ENCODE measurements at places on chromosomes 13 and 19. TPM values are rescaled to one million over a fixed set of nuclear protein-coding genes. Genes with fewer than 3 reads are reported as not detected.

DNA sequence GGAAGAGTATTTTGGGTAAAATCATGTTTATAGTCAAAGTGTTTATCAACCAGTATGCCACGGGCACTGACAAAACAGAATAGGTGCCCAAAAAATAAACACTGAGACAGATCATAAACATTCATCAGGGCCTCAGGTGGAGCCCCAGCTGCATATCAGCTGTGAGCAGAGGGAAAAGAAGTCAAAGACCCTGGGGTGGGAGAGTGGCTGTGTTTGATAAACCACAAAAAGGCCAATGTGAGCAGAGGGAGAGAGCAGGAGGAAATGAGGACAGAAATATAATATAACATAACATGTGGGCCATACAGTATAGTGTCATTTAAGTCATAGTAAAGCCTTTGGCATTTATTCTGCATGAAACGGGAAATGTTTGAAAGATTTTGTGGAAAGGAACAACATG, 10.0 kb upstream of the EPSTI1 start:
- no peak for DNase-seq
- no peaks in the 10 kb centered on the region for H3K27me3 ChIP-seq
- peaks cover 10% of the 10 kb centered on the region for H3K4me1 ChIP-seq
- H3K36me3 ChIP-seq, result no peaks in the 10 kb centered on the region
- H3K4me3 ChIP-seq, result no peak overlapping the region

Gene KASH5
- 3.2 TPM for total RNA-seq

Gene DPY19L3
- 11.1 TPM for total RNA-seq

DNA sequence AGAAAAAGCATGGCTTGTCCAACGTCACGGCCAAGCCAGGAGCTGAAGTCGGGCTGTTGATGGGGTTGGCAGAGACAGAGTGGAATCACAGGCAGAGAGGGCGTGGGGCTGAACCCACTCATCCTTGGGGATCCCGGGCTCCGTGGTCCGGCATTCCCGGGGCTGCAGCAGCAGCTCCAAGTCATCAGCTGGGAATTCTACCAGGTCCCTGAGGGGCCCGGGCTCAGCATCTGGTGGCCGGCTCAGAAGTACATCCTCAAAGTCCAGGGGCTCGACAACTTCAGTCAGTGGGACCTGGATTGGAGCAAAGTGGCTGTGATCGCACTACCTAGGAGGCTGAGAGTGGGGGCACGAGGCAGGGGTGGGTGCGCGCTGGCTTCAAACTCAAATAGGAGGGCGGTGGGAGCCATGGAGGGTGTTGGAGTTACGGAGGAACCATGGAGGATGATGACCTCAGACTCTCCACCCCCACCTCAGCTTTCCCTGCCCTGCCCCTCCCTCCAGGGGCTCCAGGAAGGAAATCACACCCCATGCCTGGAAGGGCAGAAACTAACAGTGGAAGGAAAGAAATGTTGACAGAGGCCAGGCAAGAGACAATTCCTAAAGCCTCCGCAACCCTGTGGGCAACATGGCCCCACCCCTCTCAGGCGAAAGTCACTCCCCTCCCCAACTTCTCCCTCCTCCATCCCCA, 9.5 kb downstream of the DOCK6 start:
- no peak overlapping the region for H3K4me3 ChIP-seq
- H3K27me3 ChIP-seq, result no peaks in the 10 kb centered on the region
- H3K27ac ChIP-seq, result no peak overlapping the region
- no peaks in the 10 kb centered on the region for H3K4me1 ChIP-seq

Gene NANOS3
- 0.74 TPM for total RNA-seq

Gene NCR1
- not detected for total RNA-seq

Gene ERCC1
- total RNA-seq, result 30.7 TPM

GRCh38 chr19:13899912-13900584, 5.9 kb downstream of the BRME1 start:
- H3K4me1 ChIP-seq, result peaks cover 14% of the 10 kb centered on the region
- no peak overlapping the region for H3K27ac ChIP-seq
- H3K36me3 ChIP-seq, result peaks cover 2% of the 10 kb centered on the region
- H3K4me3 ChIP-seq, result no peak overlapping the region

DNA sequence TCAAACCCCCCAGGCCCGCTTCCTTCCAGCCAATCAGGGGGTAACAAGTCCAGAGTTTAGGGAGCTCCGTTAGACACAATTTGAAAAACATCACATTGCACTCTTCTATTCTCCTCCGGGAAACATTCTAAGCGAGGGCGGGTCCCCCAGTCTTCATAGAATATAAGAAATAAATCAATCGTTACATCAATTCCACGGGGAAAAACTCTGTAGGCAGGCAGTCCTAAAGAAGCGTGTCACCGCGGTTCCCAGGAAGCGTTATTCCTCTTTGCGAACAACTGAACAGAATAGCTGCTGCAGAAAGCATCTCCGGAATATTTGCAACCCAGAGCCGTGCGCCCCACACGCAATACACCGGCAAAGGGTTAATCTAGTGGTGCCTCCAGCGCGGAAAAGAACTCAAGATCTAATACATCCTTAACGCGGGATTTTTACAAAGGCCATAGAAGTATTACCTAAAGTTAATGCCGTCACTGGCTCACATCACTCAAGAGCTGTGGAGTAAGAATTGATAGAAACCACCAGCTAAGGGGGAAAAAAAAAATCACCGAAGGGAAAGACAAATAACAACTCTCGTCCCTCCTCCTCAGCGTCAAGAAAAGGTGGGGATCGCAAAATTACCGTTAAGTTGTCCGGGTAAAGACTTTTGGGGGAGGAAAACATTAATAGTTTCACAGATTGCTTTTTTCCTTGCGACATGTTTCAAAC, 65.1 kb downstream of the KCNRG start:
- peaks cover 21% of the 10 kb centered on the region for H3K27me3 ChIP-seq
- H3K36me3 ChIP-seq, result peaks cover 34% of the 10 kb centered on the region
- DNase-seq, result peak; percentile 38
- H3K27ac ChIP-seq, result peak overlapping the region; percentile 100

Gene FCHO1
- total RNA-seq, result 48.9 TPM

DNA sequence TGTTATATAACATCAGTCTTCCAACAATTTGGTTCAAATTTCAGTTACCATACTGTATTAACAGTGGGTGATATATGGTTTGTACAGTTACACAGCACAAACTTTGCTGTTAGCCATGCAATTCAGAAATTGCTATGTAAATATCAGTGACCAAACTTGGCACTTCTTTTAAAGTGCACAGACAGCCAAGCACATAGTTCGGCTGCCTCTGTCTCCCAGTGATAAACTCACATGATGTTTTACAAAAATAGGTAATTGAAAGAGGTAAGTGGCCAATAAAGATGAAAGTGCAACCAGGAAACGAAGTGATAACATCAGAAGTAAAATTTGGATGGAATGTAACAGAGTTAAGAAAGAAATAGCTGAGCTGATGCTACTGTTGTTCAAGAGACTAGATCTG, 143.9 kb downstream of the PCDH9 start:
- H3K4me1 ChIP-seq, result no peaks in the 10 kb centered on the region
- no peaks in the 10 kb centered on the region for H3K27me3 ChIP-seq
- H3K27ac ChIP-seq, result no peak overlapping the region
- DNase-seq, result no peak
- no peaks in the 10 kb centered on the region for H3K36me3 ChIP-seq
- H3K4me3 ChIP-seq, result no peak overlapping the region

Gene FREM2
- total RNA-seq, result not detected

Gene CEACAM20
- not detected for total RNA-seq

DNA sequence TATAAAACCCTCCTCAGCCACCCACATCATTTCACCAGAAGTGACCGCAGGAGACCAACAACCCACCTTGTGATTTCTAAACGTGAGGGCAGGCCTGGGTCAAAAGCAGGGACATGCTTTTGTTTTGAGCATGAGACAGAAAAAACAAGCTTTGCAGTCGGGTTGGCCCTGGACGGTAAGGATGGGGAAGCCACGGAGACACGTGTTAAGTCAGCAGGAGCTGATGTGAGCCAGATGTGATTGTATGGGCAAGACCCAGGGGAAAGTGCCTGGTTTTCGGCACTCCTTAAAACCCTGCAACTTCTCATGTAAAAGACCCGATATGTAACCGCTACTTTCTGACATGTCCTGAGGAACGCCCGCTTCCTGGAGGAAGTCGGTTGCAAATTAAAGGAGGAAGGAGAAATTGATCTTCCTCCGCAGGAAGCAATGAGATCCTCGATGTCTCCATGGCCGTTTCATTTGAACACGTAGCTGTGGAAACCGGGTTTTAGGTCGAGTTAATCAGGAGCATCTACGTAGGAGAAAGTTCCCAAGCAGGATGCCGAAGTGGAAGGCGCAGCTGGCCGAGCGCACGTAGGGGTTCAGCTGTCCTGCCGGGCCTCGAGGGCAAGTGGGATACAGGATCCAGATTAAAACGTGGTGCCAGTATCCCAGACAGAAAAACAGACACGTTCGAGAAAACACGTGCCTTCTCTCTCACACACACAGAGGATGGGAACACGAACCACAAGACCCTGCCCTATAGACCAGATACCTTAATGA, 40.5 kb upstream of the POMP start:
- no peaks in the 10 kb centered on the region for H3K36me3 ChIP-seq
- DNase-seq, result no peak
- no peaks in the 10 kb centered on the region for H3K4me1 ChIP-seq
- no peaks in the 10 kb centered on the region for H3K27me3 ChIP-seq
- no peak overlapping the region for H3K27ac ChIP-seq

- H3K27ac ChIP-seq, result no peak overlapping the region
- H3K36me3 ChIP-seq, result no peaks in the 10 kb centered on the region
- no peak for DNase-seq
- H3K4me3 ChIP-seq, result no peak overlapping the region
- H3K27me3 ChIP-seq, result no peaks in the 10 kb centered on the region
Measured at GRCh38 chr13:65642996-65643395, 1587.1 kb downstream of the PCDH9 start.

Gene ZNF470
- 1.5 TPM for total RNA-seq

- no peaks in the 10 kb centered on the region for H3K27me3 ChIP-seq
- H3K4me1 ChIP-seq, result peaks cover 28% of the 10 kb centered on the region
- H3K4me3 ChIP-seq, result peak overlapping the region; percentile 96
- peaks cover 34% of the 10 kb centered on the region for H3K36me3 ChIP-seq
- DNase-seq, result no peak
Measured at GRCh38 chr19:37466277-37466797, 907 bp downstream of the ZNF569 start.

GRCh38 chr13:86729206-86729605, 930.0 kb upstream of the SLITRK6 start:
- H3K36me3 ChIP-seq, result no peaks in the 10 kb centered on the region
- H3K4me1 ChIP-seq, result no peaks in the 10 kb centered on the region
- no peak for DNase-seq
- H3K27ac ChIP-seq, result no peak overlapping the region

DNA sequence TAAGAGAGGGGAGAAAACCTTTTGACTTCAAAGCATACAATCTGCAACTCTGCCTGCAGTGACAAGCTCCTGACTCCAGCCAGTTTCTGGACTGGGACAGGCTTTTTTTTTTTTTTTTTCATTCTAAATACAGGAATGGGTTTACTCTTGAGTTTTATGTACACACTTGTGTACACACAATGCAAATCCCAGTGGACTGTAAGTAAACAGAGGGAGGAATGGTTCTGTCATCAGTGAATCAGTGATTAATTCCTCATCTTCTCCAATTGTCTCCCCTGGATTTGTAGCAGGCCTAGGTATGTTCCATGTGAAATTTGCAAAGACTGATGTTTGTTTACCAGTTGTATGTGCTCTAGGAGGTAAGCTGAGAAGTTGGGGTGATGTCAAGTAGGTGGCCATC, 184.8 kb downstream of the SHISA2 start:
- H3K36me3 ChIP-seq, result no peaks in the 10 kb centered on the region
- H3K4me1 ChIP-seq, result peaks cover 12% of the 10 kb centered on the region
- H3K27ac ChIP-seq, result no peak overlapping the region
- DNase-seq, result no peak

Gene LSR
- total RNA-seq, result 8.2 TPM
